ENCODE measurements at places on chromosomes 2 and 18.

DNA sequence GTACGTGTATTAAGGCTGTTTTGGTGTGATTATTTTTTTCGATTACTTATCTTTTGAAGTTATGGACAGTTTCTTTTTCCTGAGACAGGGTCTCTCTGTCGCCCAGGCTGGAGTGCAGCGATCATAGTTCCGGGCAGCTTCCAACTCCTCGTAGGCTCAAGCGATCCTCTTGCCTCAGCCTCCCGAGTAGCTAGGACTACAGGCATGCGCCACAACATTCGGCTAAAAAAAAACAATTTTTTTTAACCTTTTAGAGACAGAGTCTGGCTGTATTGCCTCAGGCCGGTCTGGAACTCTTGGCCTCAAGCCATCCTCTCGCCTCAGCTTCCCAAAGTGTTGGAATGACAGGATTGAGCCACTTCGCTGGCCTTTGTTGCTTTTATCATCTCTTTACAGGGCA lies 945 bp downstream of the HAT1 start:
- DNase-seq = no peak

DNA sequence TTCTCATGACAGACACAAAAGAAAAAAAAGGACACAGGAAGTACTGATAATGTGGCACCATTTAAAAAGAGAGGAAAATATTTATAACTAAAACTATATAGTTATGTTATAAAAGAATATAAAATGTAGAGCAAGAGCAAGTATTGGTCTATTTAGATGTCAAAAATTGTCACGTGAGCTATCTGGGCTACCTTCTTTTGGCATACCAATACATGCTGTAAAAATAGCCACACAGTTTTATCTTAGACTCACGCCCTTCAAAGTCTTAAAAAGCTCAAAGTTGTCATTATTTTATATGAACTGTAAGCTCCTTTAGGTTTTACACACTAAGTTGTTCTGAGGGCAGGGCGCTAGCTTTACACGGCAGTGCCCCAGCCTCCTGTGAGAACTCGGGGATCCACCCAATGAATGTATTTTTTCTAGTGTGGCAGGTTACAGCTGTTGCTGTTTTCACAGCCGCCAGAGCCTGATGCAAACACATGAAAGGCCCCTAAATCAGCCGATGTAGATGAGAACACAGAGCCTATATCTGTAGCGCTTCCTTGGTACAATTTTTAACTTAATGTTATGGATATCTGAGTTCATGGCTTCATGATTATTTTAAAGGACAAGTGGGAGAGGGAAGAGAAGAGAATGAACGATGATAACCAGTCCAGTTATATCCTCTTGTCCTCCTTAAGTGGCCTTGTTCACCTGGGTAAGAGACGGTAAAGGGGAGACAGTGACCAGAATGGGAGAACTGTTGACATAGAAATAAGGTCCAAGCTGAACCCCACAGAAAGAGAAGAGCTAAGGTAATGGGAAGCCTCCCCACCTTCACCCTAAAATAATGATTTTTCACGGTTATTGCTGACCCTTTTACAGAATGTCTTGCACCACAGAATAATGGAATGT lies 130.8 kb downstream of the CACNB4 start:
- no peak for DNase-seq

DNA sequence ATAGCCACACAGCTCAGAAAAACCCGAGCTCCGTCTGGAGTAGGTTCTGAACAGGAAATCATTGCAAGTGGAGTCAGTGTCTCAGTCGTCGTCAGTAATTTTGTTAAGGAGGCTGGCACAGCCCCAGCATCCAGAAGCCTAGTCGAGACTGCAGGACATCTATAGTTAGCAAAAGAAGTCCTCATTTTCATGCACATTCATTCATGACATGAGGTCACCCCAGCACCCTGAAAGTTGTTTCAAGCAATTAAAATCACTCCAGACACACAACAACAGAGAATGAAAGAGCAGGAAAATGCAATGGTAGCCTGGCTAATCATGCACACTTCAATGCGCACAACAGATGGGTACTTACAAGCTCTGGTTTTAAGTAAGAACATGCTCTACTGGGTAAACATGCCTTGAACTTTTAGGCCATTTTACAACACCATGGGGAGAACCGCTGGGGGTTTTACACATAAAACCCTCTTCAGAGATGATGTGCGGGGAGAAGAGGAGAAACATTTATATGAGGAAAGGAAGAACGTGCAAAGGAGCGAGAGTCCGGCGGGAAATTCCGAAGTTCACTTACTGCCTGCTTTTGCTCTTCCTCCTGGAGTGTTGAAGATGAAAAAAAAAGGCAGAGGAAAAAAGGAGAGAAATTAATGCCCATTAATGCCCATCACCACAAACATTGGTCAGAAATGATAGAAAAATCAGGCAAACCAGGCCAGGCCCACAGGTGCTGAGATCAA lies 77.4 kb upstream of the DNMT3A start:
- DNase-seq = no peak

GRCh38 chr2:148483665-148484064 lies 160.9 kb upstream of the EPC2 start:
- no peak for DNase-seq

DNA sequence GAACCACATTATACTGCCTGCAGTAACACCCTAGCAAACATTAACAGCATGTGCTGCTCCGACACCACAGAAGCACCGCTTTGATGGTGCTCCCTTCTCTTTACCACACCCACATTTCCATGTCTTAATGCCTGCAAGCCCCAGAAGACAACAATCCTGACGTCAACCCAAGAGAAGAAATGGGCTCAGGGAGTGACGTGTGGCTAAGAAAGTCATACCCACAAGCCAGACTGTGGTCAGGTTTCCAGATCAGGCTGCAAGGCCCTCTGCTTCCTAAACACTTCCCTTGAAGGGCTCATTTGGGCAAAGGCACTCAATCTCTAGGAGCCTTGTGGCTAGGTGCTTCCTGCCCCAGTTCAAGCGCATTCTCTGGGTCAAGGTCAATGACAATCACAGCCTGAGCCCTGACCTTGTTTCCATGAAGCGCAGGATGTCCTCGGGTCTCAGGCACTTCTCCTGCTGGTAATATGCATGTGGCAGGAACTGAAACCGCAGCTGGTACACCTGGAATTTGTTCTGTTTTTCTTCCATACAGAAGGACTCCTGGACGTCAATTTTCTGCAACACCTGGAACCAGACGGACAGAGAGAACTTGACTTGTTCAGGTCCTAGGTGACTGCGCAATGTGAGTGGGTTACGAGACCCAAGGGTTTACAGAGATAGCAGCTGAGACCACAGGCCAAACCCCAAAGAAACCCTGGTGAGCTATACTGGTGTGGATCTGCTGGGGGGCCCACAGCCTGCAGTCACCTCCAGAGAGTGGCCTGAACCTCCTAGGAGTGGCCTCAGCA lies 67.2 kb downstream of the POLR1A start:
- peak; percentile 76 for DNase-seq

DNA sequence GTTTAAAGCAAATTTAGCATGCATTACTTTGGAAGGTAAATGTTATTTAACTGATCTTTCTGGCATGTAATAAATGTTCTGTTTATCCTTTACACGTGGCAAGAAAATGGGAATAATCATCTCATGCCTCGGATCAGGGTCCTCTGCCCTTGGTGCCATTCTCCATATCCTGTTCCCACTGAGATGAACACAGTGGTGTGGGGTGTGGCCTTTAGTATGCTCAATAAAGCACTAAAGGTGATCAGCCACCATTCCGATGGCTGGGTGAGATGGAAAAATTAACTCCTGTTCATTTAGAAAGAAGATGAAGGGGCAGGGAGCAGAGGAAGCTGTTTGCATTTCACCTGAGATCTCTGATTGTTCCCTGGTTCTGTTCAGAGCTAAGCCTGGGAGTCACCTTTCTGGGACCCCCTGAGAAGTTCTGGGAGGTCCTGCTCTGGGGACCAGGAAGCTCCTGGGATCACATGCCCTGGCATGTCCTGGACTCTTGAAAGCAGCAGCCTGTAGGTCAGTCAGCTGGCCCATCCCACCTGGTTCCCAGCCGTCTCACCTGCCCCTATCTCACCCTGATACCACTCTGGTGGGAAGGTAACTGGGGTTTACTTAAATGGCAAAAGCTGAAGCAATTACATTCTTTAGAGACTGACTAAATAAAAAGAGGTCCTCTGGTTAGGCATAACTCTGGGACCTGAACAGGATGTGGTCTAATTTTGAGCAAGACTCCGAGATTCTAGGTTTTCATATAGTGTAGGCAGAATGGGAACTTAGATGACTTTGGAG lies 288.9 kb upstream of the EPAS1 start:
- no peak for DNase-seq

DNA sequence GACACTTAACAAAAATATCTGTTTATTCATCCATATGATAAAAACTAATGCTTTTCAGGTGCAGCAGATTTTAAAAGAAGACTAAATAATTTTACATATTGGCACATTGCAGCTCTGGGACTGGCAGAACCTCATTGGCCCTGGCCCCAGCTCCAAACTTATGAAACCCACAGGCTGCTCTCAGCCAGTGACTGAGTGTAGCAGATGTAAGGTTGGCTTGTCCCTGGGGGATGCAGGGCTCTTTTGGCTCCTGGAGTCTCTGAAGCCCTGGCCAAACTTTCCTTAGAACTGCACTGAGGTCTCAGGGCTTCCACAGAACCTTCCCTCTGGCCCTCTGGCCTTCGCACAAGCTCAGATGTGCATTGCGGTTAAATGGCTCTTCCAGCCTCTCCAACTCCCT lies 725.0 kb upstream of the SOX11 start:
- no peak for DNase-seq

DNA sequence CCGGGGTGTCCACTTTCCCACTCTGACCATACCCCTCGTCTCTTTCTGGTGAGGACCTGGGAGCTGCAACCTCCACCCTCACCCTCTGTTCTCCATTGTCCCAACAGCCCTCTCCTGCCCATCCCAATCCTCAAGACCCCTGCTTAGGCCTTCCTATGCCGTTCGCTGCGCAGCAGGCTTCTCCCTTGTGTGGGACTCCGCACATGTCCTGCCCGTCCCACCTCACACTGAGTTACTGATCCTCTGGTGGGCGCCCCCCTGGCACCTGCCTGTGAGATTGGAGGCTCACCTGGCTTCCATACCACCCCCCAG lies 119.5 kb upstream of the SNTG2 start:
- no peak for DNase-seq

DNA sequence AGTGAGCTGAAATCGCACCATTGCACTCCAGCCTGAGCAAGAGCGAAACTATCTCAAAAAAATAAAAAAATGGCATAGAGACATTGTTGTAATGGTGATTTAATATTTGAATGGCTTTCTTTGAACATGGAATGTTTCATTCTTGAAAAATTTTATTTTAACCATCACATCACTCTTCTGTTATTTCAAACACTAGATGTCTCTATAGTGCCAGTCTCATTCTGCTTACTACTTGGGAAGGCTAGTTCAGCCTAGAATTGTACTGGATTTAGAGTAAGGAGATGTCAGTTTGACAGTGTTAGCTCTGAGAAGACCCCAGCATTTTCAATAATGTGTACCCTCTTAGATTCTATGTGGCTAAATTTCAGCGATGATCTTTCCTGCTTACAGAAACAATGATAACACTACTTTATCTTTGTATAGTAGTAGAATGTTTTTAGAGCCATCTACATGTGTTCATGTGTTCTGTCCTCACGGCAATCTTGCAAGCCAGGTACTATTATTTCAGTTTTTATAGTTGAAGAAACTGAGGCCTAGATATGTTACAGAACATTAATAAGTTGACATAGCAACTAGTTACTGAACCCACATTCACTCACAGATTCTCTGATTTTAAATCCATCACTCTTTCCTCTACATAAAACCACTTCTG lies 142.9 kb upstream of the ZSWIM2 start:
- no peak for DNase-seq
